Endothelial cell of umbilical vein (primary cell): ENCODE measurements at places on chromosomes 1 and 21. TPM values are rescaled to one million over a fixed set of nuclear protein-coding genes. Genes with fewer than 3 reads are reported as not detected.

The NEGR1 gene
- 20.2 and 21.8 TPM in 2 replicates for total RNA-seq

The IVL gene
- not detected in 2 replicates for total RNA-seq

The NEXN gene
- 11.7 and 14.2 TPM in 2 replicates for total RNA-seq

The TMEM234 gene
- 15.7 and 20.7 TPM in 2 replicates for total RNA-seq

The VCAM1 gene
- 1.7 and 2.3 TPM in 2 replicates for total RNA-seq

The SUSD4 gene
- total RNA-seq, result not detected in 2 replicates

The C8B gene
- total RNA-seq, result not detected in 2 replicates

The SLC16A4 gene
- total RNA-seq, result 2.1 and 2.8 TPM in 2 replicates

The HNRNPCL4 gene
- total RNA-seq, result not detected in 2 replicates

The FCGR1A gene
- total RNA-seq, result not detected in 2 replicates

The DNAH14 gene
- 7.1 and 8.5 TPM in 2 replicates for total RNA-seq

The KIFAP3 gene
- total RNA-seq, result 17.5 and 19.6 TPM in 2 replicates
